GM04504 (cell line): ENCODE measurements at places on chromosomes 4 and X.
A peak's percentile ranks its signal among the peaks of the same experiment; 100 is the strongest.

DNA sequence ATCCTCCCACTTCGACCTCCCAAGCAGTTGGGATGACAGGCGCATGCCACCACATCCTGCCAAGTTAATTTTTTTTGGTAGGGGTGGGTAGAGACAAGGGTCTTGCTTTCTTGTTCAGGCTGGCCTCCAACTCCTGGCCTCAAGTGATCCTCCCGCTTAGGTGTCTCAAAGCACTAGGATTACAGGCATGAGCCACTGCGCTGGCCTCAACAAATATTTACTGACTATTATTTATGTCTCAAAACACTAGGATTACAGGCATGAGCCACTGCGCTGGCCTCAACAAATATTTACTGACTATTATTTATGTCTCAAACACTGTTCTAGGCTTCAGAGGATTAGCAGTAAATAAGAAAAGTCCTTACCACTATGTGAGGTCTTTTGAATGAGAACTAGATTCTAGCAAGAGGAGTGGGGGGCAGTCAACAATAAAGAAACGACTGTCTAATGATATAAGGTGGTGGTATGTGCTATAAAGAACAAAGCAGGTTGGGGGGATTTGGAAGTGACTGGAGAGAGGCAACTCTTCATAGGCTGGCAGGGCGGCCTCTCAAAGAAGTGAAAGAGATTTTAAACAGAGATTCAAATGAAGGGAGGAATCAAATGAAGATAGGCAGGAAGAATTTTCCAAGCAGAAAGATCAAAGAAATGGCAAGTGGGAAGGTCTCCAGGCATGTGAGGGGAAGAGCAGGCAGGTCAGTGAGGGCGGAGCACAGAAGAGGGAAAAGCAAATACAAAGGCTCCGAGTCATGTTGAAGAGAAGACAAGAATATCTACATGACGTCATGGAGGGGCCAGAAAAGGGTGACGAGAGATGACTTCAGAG lies 12.7 kb upstream of the ACSL1 start:
- DNase-seq = no peak

- DNase-seq = no peak
Observed at GRCh38 chr4:476501-476900, 22.5 kb downstream of the ZNF721 start.

DNA sequence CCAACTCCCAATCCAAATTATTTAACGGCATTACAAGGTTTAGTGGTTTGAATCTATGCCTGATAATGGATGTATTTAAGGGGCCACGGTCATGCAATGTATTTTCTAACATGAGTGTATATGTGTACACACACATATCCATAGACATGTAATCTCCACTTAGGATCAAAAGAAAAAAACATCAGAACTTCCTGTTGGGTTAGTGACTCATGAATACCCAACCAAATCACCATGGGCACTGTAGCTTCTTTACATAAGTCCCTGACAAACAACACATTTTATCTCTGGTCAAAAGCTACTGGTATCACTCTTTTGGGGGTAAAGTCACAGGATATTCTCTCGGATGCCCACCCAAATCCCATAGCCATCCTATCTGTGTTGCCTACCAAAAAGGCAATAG lies 36.5 kb upstream of the TFDP3 start:
- no peak for DNase-seq

DNA sequence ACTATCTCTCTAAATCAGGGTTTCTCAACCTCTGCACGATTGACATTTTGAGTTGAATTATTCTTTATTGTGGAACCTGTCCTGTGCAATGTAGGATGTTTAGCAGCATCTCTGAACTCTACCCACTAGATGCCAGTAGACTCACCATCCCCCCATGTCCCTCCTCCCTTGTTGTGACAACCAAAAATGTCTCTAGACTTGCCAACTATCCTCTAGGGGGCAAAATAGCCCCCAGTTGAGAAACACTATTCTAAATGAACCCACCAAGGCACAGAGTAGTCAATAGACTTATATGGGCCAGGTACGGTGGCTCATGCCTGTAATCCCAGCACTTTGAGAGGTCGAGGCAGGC lies 49.1 kb upstream of the GAB1 start:
- no peak for DNase-seq

DNA sequence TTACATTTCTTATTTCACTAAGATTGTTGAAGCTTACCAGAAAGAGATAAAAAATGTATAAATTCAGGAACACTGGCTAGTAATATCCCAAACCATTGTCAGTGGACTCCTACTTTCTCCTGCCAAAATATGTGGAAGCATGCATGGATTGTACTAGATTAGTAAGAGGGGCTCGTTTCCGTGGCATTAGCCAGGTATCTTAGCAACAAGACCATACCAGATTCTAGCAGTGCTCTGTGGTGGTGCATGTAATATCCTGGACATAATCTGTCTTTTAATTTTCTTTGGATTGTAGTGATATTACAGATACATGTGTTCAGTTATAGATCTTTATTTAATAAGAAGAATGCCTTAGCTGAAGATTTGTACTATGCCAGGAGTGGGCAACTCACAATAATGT lies 371.9 kb upstream of the PITX2 start:
- DNase-seq = no peak

- peak; percentile 44 for DNase-seq
Observed at GRCh38 chrX:118552121-118552900, 56.7 kb downstream of the DOCK11 start.

GRCh38 chrX:76555816-76556215 lies 128.3 kb downstream of the MAGEE1 start:
- no peak for DNase-seq

DNA sequence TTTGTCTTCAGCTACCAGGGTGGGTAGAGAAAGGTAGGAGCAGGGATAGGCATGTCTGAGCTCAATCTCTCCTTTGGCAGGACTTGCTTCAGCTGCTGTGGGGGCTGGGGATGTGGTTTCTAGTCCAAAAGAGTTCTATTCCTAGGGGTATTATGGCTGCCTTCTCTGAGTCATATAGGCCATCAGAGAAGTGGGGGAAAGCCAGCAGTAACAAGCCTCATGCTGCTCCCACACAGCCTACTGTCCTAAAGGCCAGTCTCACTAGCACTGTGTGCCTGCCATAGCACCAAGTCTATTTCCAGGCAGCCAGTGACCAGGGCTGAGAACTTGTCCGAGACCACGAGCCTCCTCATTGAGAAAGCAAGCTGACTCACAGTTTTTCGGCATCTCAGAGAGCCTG lies 270.6 kb downstream of the DCAF12L2 start:
- DNase-seq = no peak

DNA sequence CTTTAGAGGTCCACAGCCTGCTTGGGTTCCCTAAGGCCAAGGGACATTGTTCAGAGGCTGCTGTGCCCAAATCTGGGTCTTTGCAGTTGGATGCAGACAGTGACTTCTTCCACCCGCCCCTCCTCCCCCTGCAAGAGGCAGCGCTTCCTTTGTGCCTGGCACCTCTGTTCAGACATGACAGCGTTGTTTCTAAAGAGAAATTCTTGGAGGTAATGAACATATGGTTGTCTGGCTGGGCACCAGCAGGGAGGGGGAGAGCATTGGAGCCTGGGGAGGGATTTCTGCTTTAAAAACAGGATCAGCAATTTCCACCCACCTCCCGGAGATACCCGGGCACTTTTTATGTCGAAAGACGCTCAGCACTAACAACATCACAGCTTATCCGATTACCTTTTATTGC lies 51.5 kb downstream of the PSAPL1 start:
- DNase-seq = no peak

- no peak for DNase-seq
Observed at GRCh38 chr4:177250056-177250696, 59.5 kb upstream of the NEIL3 start.

- DNase-seq = peak; percentile 86
Observed at GRCh38 chr4:154124539-154125255, 335.8 kb upstream of the SFRP2 start.

GRCh38 chr4:55169352-55169961 lies 44.1 kb upstream of the KDR start:
- no peak for DNase-seq

- DNase-seq = no peak
Observed at GRCh38 chr4:180314972-180315371, 1928.2 kb upstream of the TENM3 start.

DNA sequence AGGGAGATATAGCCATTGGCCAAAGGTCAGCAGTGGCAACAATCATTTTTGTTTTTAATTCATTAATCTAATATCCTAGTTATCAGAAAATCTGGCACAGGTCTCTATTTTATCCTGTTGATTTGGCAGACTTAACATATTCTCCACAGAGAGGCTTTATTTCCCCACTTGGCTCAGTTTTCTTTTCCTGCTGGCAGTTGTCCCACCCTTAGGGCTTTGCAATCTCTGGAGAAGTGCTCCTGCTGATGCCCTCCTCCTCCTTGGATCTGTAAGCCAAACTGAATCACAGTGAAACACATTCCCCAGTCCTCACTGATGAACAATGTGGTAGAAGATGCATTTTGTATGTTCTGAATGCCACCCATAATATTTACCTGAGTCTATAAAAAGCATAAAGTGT lies 889.7 kb downstream of the PDHA2 start:
- DNase-seq = no peak
